ENCODE measurements at places on chromosomes 1 and 21.

DNA sequence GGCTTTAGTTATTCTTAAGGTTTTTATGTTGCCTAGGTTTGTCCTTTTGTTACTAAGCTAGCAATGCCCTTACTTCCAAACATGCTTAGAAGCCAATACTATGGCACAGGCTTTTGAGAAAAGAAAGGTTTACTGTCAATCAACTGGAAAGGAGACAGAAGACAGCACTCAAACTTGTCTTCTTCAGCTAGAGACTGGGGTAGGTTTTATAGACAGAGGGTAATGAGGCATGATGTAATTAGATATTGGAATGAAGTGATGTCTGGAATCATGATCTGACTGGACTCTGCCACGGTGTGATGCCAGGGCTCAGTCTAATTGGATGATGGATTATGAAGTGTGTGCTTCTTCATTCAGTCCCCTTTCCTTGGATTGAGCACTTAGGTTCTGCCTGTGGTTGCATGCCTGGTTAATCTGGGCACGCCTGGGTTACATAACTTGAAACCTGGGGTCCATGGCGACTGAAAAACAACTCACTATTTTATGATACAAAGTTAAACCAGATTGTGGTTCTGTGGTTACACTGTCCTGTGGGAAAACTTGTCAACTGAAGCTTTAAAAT, 625.8 kb downstream of the BRINP3 start:
- DNase-seq, result no peak

DNA sequence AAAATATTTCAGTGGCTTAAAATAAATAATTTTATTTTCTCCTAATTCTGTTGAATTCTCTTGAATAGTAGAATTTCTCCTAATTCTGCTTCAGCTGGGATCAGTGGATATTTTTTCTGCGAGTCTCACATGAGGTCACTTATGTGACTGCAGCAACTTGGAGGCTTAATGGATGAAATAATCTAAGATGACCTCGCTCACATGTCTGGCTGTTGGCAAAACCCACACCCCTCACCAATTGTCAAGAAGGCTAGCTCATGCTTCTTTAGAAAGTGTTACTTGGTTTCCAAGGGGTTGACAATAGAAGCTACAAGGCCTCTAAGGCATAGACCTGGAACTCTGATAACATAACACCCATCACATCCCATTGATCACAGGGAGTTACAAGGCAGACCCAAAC, 156.9 kb upstream of the DPYD start:
- DNase-seq, result no peak

DNA sequence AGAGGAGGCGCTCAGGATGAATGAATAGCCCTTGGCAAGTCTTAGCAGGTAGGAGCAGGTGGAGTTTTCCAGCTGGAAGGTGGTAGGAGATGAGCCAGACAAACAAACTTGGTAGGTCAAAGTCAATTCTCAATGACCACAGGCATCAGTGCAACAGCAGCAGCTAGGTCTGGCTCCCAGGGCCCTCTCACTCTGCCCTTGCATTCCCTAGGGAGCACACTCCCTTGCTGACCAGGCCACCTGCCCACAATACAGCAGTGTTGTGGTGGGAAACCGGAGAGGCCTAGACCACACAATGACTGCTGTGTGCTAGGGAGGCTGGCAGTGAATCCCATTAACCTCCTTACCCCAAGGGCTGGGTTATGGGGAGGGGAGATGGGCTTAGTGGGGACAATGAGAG, 13.0 kb upstream of the PAQR6 start:
- DNase-seq, result peak; percentile 76

GRCh38 chr1:76260279-76260678, 185.7 kb downstream of the ST6GALNAC3 start:
- no peak for DNase-seq

- no peak for DNase-seq
These were observed 59.8 kb downstream of the RHBG start for GRCh38 chr1:156428746-156429288.

DNA sequence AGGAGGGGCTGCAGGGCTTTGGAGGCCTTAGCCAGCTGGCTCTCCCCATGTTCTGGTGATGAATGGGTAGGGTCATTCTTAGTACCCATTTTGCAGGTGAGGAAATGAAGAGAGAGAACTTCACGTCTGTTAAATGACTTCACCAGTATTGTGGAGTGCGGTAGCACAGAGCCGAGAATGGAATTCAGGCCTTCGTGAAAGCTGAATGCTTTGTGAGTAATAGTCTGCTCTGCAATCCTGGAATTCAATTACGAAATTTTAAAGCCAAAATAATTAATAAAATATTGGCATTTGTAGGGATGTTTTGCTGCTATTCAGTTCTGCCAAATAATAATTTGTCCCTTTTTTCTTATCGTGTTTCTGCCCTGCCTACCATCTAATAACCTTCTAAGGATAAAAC, 197.7 kb downstream of the GREM2 start:
- no peak for DNase-seq

GRCh38 chr1:6487804-6488484, 3.5 kb downstream of the PLEKHG5 start:
- DNase-seq, result no peak

GRCh38 chr1:26602378-26602959, 72.9 kb downstream of the RPS6KA1 start:
- DNase-seq, result peak; percentile 57

DNA sequence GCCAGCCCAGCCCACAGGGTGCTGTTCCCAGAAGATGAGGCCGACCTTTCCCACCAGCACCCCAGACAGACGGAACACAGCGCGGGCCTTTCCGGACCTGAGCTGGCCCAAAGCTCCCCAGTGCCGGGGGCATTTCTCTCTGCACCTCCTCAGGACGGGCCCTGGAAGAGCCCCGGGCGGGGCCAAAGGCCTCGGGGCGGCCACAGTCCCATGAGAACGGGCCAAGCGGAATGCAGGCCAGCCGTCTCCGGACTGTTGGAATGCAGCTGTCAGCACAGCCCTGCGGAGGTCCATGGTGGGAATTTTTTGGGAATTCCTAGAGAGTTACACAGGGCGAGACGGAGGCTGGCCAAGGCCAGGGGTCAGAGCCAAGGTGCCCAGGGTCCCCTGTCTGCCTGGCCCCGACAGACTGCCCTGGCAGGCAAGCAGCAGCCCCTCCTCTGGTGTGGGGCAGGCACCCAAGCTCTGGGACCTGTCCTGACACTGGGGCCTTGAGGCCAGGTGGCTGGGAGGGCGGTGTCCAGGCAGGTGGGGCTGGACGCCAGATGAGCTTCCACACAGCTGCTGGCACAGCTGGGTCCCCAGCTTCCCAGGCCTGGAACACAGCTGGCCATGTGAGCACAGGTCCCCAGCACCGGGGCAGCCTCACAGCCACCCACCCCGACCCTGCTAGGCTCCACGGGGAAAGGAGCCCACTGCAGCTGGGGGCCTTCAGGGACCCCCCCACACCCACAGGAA, 63.0 kb downstream of the MEGF6 start:
- DNase-seq, result no peak

Measured in putamen (tissue), 1 donor.